ENCODE measurements at places on chromosomes 3 and 15.
A peak's percentile ranks its signal among the peaks of the same experiment; 100 is the strongest.

DNA sequence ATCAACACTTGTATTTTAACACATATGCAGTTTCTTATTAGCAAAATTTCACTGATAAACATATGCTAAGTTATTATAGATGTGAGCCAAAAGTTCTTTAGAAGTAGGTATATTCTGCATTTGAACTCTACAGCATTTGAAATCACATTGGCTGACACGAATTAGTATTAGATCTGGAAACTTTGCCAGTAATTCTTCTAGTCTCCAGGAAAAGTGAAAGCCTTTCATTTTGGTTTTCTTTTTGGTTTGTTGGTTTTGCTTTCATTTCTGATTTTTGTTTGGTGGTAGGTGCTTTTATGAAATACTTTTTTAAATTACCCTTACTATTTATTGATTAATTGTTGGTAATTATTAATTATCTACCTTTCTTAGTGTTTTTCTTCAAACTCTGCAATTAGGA is 72.9 kb downstream of the RBMS3 start:
- no peak for DNase-seq

DNA sequence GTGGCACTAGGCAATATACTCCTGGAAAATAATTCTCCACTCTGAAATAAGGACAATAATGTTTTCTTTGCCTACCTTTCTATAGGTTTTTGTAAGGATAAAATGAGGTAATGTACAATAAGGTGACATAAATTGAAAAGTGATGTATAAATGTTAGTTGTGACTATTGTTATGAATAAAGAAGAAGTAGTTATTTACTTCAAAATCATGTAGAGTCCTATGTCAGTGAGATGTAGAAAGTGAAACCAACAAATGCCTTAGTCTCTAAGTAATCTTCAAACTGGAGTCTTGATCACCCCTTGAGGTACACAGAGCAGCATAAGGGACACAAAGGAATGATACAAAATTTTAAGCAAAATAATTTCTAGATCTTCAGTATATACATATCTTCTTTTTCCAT is 60.3 kb upstream of the TP63 start:
- DNase-seq, result no peak

- no peak for DNase-seq
These were observed 419.6 kb upstream of the TGFBR2 start for GRCh38 chr3:30186741-30187219.

GRCh38 chr15:79582650-79583049 is 150.5 kb downstream of the MINAR1 start:
- DNase-seq, result no peak

DNA sequence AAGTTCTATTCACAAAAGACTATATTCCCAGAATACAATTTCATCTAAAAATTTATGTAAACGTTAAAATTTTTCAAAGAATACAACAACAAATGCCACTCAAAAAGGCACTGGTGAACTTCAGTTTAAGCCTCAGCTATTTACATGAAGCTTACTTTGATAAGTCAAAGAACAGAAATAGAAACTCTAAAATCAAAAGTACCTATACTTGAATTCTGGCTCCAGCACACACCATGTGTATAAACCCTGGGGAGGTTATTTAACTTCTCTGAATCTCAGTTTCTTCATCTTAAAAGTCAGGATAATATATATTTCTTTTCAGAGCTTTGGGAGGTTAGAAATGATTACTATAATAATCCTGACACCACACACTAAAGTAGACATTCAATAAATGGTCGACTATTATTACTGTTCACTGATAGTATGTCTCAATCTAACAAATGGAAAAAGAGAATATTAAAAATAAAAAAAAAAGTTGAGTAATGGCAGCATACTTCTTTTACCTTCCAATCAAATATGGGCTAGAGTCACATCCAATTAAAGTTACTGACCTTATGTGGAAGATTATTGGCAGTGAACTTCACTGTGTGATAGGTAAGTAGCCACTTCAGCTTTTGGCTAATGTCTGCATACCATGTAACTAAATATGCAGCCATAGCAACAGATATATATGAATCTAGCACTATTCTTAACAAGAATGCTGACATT is 248.4 kb downstream of the ISL2 start:
- DNase-seq, result no peak

- no peak for DNase-seq
These were observed 20.9 kb downstream of the RAF1 start for GRCh38 chr3:12643010-12643380.

DNA sequence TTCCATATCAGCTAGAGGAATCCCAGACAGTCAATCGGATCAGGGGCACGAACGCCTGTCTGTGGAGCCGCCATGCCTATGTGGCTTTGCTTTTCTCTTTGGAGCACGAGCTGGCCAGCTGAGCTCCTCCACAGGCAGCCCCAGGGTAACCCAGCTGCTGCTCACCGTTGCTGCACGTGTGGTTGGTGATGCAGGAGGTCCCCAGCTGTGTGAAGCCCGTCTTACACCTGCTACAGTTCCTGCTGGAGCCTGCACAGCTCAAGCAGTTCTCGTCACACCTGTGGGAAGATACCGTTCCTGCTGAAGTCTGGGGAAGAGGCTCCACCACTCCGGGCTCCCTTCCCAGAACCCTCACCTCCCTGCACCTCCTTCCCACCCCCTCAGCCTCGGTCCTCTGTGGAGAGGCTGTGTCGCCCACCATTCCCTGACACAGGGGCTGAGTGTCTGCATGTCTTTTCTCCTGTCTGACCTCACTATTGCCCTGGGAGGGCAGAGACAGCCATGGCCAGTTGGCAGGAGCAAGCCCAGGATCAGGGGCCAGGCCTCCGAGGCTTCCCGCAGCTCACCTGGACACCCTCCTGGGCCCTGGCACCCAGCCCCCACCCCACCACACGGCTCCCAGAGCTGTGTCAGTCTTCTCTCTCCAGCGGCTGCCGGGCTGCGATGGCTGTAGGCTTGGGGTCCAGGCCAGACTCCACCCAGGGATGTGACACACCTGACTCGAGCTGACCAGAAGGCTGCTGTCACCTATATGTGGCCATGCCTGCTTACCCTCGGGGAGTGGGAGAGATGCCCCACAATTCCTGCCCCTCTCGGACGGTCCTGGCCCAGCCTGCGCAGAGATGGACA is 12.2 kb upstream of the SNRPA1 start:
- DNase-seq, result no peak

- no peak for DNase-seq
These were observed 56.9 kb downstream of the AMOTL2 start for GRCh38 chr3:134317106-134317947.

DNA sequence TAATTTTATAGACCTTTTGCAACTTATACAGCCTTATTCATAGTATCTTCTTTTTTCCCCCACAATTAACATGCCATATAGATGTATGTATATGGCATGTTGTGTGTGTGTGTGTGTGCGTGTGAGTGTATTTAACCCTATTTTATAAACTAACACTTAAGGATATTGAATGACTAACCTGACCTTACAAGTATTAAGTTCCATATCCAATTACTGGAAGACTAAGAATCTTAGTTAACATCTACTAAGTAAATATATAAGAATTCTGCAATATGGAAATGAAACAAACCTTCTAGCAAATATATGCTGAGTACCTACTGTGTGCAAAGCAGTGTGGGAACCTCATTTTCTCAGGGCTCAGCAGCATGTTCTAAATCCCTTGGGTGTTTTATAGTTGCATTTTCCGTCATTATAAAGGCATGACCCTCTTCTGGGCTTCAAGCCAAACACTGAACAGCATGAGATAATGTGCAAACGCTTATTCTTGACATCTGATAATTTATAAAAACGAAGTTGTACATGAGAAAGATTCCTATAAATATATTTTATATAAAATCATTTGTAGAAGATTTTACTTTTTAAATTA is 105.5 kb downstream of the NLGN1 start:
- no peak for DNase-seq

DNA sequence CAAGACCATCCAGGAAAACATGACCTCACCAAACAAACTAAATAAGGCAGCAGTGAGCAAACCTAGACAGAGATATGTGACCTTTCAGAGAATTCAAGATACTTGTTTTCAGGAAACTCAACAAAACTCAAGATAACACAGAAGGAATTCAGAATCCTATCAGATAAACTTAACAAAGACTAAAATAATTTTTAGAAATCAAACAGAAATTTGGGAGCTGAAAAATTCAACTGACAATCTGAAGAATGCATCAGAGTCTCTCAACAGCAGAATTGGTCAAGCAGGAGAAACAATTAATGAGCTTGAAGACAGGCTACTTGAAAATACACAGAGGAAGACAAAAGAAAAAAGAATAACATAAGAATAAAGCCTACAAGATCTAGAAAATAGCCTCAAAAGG is 55.6 kb downstream of the MYO9A start:
- DNase-seq, result no peak

GRCh38 chr3:172634948-172635347 is 75.9 kb downstream of the NCEH1 start:
- no peak for DNase-seq

GRCh38 chr15:62758952-62759349 is 283.6 kb upstream of the TPM1 start:
- DNase-seq, result no peak

GRCh38 chr3:158404131-158404718 is 166.8 kb upstream of the MLF1 start:
- DNase-seq, result no peak

GRCh38 chr3:150365132-150365604 is 42.9 kb upstream of the TSC22D2 start:
- DNase-seq, result no peak

- no peak for DNase-seq
These were observed 73.9 kb downstream of the ATP10A start for GRCh38 chr15:25789211-25789610.

DNA sequence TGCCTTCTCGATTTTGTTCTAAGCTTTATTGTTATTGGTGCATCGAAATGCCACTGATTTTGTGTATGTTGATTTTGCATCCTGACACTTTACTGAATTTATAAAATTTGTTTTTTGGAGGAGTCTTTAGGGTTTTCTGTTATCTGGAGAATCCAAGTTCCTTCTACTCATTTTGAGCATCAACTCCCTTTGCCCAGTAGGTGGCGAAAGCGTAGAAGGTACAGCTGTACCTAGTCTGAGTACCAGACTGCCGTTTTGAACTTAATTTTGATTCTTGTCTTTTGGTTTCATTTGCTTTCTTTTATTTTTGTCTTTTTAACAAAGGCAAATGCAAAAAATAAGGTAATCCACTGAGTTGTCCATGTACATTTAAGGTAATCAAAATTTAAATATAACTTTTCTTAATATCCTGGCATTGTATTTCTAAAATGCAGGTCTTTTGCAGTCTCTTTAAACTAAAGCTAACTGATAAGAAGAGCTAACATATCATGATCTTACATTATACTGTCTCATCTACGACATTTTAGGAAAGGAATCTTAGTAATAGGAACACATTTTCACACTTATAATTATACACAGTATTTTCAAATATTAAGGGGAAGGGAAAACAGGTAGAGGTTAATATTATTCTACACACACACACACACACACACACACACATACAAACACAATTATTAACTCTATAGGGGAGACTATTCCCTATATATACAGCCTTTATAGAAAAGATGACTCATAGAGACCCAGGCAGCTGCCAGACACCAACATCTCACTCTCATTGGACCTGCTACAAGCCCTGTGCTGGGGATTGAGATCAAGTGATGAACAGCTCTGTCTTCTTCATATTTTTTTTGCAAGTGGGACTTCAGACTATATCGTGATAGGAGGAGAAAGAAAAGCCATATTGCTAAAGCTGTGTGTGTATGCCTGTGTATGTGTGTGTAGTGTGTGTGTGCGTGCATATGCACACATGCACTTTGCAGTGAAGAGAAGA is 71.8 kb downstream of the SYNPR start:
- DNase-seq, result peak; percentile 13

- DNase-seq, result no peak
These were observed 4.7 kb downstream of the TMCC1 start for GRCh38 chr3:129888771-129889170.

- DNase-seq, result no peak
These were observed 107.5 kb upstream of the SOX2 start for GRCh38 chr3:181604267-181604666.

DNA sequence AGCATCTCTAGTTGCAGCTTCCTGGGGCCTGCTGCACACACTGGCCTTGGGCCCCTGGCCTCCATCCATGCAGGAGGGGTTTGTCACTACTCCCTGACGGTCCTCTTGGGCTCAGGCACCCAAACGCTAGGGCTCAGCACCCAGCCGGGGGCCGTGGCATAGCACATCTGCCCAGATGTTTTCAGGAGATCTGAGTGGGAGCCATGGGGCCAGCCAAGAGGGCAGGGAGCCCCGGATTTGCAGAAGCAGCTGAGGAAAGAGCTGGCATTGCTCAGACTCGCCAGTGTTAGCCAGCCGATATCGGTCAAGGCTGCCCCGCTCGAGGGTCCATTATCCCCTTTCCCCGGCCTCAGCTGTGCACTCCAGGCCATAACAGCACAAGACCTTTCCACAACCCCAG is 1.5 kb upstream of the ALDH1A3 start:
- DNase-seq, result no peak

DNA sequence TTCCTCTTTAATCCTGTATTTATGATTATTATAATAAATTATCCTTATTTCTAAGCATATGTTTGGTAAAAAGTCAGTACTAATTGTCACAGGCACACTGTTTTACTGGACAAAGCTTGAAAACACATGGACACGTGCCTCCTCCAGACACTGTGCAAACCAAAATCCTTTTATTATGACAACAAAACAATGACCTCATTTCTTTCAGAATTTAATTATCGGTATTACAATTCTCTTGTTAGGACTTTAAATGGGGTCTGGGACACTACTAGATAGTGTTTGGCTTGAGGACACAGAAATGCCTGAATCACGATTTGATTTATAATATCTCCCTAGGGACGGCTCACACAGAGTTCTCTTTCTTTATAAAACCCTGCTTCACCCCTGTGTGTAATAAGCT is 107.3 kb upstream of the IGSF10 start:
- no peak for DNase-seq

Measured in activated naive CD4-positive, alpha-beta T cell treated with Interleukin-2 at 50 U/mL for 16 hours (primary cell).